ENCODE measurements at places on chromosomes 12 and 14.
A peak's percentile ranks its signal among the peaks of the same experiment; 100 is the strongest.

DNA sequence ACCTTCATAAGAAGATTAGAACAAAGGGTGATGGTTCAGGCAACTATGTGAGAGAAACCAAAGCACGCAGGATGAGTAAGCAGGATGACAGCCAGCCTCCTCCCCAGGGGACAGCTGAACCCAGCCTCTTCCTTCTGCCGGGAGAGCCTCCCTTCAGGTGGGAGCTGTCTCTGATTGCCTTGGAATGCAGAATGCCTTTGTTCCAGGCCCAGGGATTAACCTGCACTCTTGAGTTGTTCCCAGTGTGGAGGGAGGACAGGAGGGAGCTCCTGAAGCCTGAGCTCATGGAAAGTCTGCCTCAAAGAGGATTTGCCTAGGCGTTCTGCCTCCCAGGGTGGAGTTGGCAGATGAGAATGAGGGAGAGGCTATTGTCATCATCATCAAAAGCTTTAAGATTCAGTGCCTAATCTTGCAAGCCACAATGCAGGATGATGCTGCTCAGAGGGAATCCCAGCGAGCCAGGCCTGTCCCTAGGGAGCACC is 3.6 kb upstream of the KRT6A start:
- DNase-seq: no peak

DNA sequence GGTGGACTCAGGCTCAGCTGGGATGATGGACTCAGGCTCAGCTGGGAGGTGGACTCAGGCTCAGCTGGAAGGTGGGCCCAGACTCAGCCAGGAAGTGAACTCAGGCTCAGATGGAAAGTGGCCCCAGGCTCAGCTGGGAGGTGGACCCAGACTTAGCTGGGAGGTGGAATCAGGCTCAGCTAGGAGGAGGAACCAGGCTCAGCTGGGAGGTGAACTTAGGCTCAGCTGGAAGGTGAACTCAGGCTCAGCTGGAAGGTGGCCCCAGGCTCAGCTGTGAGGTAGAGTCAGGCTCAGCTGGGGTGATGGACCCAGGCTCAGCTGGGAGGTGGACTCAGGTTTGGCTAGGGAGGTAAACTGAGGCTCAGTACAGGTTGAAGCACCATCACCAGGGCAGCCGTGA is 21.8 kb upstream of the C14orf180 start:
- no peak for DNase-seq

DNA sequence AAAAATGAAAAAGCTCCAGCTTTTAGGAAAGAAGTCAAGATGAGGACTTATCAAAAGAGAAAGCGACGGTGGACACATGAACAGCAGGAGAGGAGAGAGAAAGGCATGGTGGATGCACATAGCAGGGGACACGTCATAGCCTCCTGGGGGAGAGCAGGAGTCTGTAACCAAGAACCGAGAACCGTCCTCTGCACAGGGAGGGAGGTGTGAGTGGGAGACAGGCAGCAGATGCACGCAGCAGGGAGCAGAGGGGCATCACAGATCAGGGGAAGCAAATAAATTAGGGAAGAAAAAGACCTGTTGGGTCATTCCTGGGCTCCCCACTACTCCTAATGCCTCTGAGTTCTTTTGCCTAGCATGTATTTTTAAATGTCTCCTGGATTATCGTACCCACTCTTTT is 138.1 kb upstream of the RMST start:
- no peak for DNase-seq

GRCh38 chr12:86834217-86834616 is 578.0 kb upstream of the MGAT4C start:
- no peak for DNase-seq

- DNase-seq: no peak
These were observed 58.9 kb downstream of the ARF6 start for GRCh38 chr14:49951691-49952345.

DNA sequence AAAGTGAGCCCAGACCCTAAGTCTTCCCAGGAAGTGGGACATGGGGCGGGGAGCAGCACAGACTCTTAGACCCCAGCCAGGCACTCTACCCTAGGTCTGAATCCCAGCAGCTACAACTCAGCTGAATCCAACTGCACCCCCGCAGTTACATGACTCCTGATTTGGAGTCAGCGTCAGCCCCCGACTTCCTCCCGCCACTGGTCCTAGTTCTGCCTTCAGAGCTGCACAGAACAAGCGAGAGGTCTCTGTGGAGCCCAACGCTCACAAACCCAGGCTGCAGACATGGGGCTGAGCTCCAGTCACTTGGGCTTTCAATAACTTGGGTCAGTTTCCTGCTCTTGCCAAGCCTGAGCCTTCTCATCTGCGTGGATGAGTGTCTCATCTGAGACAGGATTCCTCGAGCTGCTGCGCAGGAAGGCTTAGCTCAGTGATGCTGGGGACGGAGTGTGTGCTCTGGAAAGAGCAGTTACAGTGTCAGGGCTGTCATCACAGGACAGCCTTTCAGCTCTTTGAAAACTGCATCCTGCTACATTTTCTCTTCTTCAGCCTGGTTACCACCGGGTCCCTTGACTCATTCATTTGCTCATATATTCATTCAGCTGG is 30.6 kb upstream of the NXPH4 start:
- DNase-seq: no peak

DNA sequence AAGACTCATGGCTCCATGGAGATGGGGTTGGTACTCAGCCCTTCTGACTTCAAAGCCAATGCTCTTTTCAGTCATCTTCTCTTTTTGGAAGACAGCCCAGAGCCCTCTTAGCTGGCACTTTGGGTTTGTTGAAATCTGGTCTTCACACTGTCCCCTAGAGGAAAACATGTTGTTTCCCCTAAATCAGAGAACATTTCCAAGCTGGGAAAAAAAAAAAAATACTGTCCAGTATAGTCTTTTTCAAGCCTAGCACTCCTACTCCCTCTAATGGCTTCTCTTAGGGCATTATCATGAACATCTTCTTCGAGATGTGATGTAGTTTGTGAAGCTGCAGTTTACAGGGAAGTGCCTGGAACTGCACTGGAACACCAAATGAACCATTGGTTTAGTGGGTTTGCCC is 3.0 kb upstream of the ZC3H14 start:
- DNase-seq: peak; percentile 11

DNA sequence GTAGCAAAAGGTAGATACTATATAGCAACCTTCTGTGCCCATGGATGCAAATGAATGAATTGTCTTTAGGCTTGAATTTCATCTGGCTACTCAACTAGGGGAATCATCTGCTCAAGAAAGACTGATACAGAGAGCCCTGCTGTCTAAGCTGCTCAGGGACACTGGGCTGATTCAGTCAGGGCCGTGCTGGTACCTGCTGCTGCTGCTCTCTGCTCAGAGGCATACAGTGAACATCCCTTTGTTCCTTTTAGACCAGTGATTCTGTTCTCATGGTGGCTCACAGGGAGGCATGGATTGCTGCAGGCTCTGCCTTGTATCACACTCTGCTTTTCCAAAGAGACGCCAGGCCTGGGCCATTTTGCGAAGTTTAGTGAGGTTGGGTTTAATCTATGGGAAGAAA is 14.1 kb downstream of the EIF2B2 start:
- DNase-seq: no peak

GRCh38 chr12:120169946-120170345 is 24.6 kb downstream of the GCN1 start:
- no peak for DNase-seq

DNA sequence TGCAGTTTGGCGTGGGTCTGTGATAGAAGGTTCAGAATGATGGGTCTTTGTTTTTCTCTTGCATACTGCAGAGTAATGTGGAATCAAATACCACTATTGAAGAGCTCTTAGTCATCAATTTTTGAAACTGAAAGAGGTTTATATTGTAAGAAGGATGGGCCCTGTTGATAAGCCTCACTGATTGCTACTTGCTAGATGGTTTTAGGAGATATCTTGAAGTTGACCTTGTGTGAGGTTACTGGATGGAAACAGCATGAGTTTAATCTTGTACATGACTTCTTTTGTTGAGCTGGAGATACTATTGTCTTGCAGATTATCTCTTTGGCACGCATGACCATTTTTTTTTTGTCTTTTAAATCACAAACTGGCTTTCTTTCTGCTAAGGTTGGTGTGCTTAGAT is 13.8 kb downstream of the BICD1 start:
- no peak for DNase-seq

DNA sequence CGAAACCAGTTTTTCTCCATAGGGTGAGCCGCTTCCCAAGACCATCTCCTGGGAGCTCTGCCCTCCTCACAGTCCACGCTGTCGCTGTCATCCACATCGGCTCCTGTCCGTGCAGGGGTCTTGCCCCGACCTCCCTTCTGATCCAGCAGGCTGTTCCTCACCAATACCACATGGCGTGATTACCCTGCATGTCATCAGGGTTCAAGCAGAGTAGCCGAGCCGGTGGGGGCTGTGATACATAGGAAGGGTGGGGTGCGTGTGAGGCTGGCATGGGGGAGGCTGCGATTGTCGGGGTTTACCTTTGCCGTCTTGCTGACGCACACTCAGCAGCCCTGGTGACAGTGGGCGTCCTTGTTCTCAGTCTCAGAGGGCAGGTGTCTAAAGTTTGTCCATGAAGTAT is 17.0 kb downstream of the TEDC1 start:
- no peak for DNase-seq

DNA sequence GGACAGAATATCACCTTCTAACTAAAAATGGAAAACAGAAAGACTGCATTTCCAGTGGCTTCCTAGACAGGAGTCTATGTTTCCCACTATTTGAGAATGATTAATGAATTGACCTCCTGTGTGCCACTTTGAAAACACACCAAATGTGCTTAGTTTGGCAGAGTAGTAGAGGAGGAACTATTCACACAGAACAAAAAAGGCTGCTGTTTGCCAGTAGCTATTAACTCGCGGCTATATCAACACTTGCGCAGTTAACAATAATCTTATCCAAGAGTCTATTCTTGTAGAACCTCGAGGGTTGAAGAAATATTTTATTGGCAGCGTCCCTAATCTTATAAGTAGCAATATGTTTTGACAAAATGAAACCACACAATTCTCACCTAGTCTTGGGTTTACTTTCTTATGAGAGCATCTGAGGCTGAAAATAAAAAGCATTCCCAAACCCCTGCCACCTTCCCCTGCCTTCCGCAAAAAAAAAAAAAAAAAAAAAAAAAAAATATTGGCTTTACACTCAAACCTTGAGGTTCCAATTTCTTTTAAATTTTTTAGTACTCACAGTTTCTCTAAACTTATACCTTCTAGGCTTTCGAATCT is 127.3 kb upstream of the FLRT2 start:
- peak; percentile 32 for DNase-seq

DNA sequence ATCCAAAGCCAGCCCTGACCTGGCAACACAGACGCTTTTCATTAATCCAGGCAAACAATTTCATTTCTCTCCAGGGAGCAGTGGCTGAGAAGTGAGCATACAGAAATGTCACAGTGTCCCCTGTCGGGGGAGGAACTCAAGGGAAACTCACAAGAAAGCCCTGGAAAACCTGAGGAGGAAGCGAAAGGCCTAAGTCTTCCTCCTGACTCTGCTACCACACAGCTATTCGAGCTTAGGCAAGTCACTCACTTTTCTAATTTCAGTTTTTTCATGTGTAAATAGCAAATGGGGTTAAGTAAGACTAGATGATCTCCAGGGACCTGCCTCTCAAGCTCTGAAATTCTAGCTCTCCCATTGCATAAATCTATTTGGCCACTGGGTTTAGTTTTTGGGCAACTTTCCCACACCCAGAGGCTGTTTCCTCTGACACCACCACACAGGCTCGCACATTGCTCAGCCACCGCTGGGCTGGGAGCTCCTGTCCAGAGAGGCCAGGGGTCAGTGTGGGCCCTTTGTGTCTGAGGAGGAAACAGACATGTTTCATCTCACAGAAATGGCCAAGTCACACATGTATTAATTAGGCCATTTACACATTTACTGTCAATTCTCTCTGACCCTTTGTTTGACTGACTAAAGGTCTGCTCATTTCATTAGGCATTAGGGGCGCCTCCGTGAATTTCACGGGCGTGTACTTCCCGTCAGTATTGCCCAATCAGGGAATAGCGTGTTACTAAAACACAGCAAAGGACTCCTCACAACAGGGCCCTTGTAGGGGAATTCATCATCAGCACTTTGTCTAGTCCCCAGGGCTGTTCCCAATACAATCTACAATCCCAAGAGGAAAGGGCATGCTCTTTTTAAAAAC is 9.8 kb upstream of the PNMA1 start:
- no peak for DNase-seq

- no peak for DNase-seq
These were observed 65.9 kb downstream of the ACACB start for GRCh38 chr12:109182041-109182839.

DNA sequence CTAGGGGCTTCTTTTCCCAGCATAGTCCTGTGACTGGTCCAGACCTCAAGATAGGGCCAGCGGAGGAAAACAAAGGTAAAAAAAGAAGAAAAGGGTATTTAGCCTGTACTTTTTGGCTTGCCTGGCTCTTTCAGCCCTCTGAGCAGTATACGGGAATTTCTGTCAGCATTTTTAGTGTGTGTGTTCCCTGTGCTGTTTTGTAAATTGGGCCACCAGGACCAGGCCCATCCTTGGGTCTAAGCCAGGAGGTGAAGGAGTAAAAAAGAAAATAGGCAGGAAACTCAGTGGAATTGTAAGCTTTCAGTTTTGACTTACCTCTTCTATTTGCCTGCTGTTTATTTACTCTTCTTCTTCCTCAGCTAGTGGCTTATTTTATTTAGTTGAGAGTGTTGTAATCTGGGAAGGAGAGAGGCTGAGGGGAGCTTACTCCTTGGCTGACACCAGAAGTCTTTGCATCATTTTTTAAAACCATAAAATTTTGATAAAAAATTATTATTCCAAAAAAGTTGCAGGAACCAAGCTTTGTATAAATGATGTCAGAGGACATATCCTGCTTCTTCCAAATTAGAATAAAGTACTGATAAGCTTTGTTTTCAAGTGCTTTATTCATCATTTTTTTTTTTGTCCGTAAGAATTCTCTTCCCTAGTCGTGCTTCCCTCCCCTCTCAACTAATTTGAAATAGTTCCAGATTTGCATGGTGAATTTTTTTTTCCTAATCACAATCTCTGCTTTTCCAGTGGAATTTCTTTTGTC is 63.7 kb downstream of the DIP2B start:
- no peak for DNase-seq

DNA sequence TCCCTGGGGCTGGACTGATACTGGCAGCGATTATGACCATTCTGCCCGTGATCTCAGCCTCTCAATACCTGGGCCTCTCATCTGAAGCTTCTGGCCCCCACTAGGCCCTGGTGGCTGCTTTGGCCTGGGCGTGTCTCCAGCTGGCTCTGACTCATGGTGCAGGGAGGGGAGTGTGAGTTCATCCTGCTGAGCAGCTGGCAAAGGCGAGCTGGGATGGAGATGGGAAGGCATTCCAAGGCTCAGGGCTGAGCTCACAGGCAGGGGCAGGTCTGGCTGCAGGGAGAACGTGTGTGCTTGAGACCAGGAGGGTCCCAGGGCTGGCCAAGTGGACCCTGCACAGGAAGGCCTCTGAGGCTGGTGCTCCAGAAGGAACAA is 221.8 kb downstream of the TMEM121 start:
- no peak for DNase-seq

GRCh38 chr12:19778172-19778571 is 338.9 kb downstream of the AEBP2 start:
- no peak for DNase-seq
